HT1080 (cell line): ENCODE measurements at places on chromosomes 1 and 21.
A peak's percentile ranks its signal among the peaks of the same experiment; 100 is the strongest.

- DNase-seq = peak; percentile 55
Observed at GRCh38 chr1:229714964-229715603, 89.0 kb downstream of the URB2 start.

DNA sequence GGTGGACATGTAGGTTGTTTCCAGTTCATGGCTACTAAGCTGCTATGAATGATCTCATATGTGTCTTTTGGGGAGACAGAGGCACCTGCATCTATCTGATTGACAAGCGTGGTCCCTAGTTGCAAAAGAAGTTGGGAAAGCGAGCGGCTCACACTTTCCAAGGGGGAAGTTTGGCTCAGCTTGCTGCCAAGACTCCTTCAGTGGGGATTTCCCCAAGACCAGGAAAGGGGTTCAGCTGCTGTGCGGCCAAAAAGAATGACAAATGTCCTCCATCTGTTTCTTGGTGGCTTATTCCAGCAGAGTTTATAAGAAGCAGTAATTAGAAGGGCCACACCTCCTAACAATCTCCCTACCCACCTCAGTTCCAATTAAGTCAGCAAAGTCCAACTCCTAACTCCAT lies 128.5 kb upstream of the GALNT2 start:
- no peak for DNase-seq

GRCh38 chr1:156648951-156649350 lies 7.0 kb downstream of the BCAN start:
- peak; percentile 45 for DNase-seq

DNA sequence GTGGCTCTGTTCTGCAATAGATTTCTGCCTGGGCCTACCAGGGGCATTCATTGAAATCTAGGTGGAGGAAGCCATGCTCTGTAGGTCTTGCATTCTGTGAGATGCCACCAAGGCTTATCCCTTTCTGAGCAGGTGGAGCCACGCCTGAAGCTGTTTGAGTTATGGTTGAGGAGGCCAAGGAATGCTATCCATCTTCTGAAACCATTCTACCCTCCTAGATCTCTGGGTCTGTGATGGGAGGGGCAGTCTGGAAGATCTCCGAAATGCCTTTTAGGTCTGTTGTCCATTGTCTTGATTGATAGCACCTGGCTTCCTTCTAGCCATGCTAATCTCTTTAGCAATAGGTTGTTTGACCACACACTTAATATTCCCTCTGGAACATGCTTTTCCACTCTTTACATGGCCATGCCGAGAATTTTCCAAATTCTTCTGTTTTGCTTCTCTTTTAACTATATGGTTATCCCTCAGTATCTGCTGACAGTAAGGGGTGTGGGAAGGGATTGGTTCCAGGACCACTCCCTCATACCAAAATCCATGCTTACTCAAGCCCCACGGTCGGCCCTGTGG lies 45.2 kb downstream of the AK4 start:
- no peak for DNase-seq

- DNase-seq = no peak
Observed at GRCh38 chr1:184624051-184624450, 130.6 kb downstream of the EDEM3 start.
